ENCODE measurements at places on chromosomes 6 and 20. TPM values are rescaled to one million over a fixed set of nuclear protein-coding genes. Genes with fewer than 3 reads are reported as not detected.
A peak's percentile ranks its signal among the peaks of the same experiment; 100 is the strongest.

FOXS1 gene
- total RNA-seq, result not detected

LAMA4 gene
- not detected for total RNA-seq

B3GAT2 gene
- 0.02 TPM for total RNA-seq

GSTA2 gene
- total RNA-seq, result not detected

DNA sequence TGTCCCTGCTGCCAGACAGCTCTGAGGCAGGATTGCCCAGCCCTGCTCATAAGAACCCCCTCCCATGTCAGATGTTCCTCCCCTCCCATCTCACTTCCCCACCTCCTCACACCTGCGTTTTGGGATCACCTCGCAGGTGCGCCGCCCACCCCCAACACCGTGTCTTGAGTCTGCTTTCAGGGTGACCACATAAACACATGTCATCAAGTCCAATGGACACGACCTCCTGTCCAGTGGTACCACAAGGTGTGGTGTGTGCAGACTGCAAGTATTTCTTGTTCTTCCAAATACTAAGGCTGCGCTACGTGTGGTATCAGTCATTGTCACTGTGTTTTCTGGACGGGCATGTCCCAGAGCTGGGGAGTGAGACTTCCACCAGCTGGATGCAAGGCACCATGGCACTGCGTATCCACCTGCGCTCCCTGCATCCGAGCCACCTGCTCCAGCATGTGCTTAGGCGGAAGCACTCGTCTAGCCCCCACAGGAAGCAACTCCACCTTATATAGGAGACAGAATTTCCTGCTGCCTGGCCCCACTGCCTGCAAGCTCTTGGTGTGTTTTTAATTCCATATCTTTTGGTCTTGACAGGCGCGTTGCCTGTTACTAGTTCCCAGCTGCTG lies 119.7 kb upstream of the NXT1 start:
- DNase-seq, result no peak

GRCh38 chr6:45697605-45698004 lies 318.1 kb downstream of the CLIC5 start:
- DNase-seq, result no peak

- DNase-seq, result peak; percentile 80
Measured at GRCh38 chr20:48657426-48658197, 170.2 kb downstream of the PREX1 start.

- DNase-seq, result no peak
Measured at GRCh38 chr6:93183531-93183972, 235.8 kb downstream of the EPHA7 start.

GRCh38 chr20:7667194-7667593 lies 273.1 kb downstream of the HAO1 start:
- DNase-seq, result no peak
